Stimulated activated CD8-positive, alpha-beta memory T cell treated with anti-CD3 and anti-CD28 coated beads, Interleukin-15, amount 100 ng/mL, for 48 hours (primary cell): ENCODE measurements at places on chromosomes 1 and 21.

DNA sequence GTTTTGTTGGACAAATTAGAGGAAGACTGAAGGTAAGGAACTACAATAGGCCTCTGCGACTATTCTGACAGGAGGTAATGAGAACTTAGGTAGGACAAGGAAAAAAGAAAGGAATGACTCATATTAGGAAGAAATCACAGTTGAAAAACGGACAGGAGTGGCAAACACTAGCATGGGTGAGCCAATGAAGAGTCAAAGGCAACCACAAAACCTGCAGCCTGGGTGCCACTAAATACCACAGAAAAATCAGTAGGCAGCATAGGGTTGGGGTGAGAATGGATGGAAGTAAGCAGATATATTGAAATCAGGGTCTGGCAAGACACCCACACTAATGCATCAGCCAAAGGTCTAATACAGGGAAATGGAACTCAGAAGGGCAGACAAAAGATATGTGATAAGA, 10.0 kb downstream of the RBM34 start:
- no peak for DNase-seq

DNA sequence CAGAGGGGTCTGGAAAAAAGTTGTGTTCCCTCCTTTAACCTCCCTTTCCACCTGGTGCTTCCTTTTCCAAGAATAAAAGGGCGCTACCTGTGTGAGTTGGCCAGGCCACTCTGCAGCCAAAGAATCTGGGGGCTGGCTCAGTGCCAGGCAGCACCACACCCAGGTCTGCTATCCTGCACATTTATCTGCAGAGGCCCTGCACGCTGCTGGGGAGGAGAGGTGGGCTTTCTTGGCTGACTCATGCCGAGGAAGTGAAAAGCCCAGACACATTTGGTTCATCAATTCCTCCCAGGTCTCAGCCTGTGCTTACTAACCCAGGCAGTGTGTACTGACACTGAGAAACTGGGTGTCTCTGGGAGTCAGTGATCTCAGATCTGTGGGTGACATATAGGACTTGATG, 79.8 kb upstream of the F3 start:
- DNase-seq = no peak

DNA sequence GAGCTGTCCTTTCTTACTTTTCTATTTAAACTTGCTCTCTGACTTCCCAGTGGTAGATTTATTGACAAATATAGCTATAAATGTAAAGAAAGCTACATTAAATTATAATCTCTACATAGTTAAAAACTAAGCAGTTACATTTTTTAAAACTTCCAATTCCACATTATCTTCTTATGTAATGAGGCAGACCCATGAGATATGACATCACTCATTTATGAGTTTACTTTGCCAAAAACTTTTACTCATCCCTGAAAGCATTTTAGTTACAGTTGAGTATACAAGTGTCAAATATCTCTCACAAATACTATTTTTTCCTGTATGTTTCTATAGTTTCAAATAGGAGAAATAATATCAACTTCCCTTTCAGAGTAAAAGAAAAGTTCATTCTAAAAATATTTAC, 3.8 kb downstream of the NMNAT2 start:
- DNase-seq = no peak

- no peak for DNase-seq
Observed at GRCh38 chr1:51628715-51629590, 12.1 kb downstream of the OSBPL9 start.

DNA sequence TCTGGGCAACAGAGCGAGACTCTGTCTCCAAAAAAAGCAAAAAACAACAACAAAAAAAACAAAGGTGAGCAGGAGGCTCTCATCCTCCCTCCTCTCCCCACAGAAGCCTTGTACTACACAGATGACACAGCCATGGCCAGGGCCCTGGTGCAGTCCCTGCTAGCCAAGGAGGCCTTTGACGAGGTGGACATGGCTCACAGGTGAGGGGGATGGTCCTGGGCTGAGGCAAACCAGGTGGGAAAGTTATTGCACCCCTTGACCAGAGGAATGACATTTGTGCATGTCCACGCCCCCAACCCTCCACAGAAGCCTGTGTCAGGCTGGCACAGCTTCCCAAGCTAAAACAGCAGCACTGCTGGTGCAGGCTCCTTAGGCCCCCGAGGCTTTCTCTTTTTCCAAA, 2.4 kb downstream of the ADPRS start:
- DNase-seq = no peak
